ENCODE measurements at places on chromosomes 4 and X. TPM values are rescaled to one million over a fixed set of nuclear protein-coding genes. Genes with fewer than 3 reads are reported as not detected.

The UNC5C gene
- 32.4 TPM for polyA plus RNA-seq

The NAT8L gene
- polyA plus RNA-seq = 8.1 TPM

The ERCC6L gene
- 4.4 TPM for polyA plus RNA-seq

The USP38 gene
- polyA plus RNA-seq = 27.3 TPM

DNA sequence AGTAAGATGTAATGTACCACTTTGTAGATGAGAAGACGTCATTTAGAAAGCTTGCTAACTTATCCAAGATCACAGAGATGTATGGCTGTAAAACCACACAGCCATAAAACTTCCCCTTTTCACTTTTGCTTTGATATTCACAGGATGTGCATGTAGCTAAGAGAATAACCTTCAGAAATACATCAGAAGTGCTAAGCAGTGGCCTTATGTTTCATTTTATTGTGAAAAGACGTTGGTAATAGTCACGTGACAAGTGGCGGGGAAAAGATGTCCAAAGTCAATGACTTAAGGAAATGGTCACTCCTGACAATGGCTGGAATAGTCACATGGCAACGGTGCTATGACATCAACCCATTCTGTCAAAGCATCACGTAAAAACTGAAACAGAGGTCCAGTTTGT lies 12.9 kb upstream of the WDR17 start:
- DNase-seq = no peak

Data from left renal cortex interstitium (tissue), 4 donors.